Left lobe of liver (tissue), 2 donors: ENCODE measurements at places on chromosomes 12 and 14. TPM values are rescaled to one million over a fixed set of nuclear protein-coding genes. Genes with fewer than 3 reads are reported as not detected.

Gene FANCM
- total RNA-seq = 2.5 TPM

Gene FLVCR2
- 20.9 TPM for total RNA-seq

Gene CCDC175
- total RNA-seq = not detected

Gene NPFF
- total RNA-seq = not detected

Gene KRT83
- total RNA-seq = not detected

Gene TAS2R10
- total RNA-seq = not detected

Gene ACOT6
- total RNA-seq = 1.6 TPM

Gene BBOF1
- total RNA-seq = 0.98 TPM

Gene GARIN6
- not detected for total RNA-seq

Gene IFI27
- 20.4 TPM for total RNA-seq

Gene ADAMTS20
- total RNA-seq = not detected

DNA sequence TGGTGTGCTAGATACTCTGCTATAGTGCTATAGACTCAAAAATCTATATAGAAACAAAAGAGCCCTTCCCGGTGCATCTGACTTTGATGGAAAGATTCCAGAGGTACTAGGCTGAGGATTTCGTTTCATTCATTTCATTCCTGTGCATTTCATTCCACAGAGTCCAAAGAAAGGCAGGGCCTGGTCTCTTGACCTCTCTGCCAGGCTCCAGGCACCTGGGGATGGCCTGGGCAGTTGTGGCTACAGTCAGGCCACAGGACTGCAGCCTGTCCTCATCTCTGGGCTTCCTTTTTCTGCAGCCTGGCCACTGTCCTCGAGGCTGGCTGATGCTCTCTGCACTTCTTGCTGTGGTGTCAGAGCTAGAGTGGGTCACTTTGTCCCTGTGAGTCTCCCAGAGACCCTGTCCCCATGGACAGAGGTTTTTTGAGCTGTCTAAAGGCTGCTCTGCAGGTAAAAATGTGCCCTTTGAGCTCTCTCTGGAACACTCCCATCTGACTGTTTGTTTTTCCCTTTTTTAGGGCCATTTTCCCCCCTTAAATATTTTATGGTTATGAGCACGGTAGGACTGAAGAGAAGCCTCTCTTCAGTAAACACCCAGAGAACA lies 3.2 kb upstream of the VDR start:
- no peak for DNase-seq

DNA sequence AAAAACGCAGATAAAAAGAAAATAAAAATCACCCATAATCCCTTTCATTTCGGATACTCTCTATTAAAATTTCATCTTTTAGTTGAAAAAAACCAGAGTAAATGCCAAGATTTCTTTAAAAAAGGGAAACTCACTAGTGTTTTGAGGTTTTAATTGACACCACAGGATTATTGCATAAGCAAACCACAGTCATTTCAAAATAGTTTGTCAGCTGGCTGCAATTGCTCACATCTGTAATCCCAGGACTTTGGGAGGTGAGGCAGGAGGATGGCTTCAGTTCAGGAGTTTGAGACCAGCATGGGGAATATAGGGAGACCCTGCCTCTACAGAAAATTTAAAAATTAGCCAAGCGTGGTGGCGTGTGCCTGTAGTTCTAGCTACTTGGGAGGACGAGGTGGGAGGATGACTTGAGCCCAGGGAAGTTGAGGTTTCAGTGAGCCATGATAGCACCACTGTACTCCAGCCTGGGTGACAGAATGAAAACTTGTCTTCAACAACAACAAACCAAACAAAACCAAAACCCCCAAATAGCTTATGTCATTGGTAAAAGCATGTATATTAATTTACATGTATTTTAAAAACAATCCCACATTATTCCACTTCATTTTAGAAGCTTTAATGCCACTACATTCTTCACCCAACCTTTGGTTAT lies 48.8 kb downstream of the SYNE2 start:
- no peak for DNase-seq

- no peak for DNase-seq
Measured at GRCh38 chr14:95544588-95544987, 9.7 kb downstream of the GLRX5 start.

DNA sequence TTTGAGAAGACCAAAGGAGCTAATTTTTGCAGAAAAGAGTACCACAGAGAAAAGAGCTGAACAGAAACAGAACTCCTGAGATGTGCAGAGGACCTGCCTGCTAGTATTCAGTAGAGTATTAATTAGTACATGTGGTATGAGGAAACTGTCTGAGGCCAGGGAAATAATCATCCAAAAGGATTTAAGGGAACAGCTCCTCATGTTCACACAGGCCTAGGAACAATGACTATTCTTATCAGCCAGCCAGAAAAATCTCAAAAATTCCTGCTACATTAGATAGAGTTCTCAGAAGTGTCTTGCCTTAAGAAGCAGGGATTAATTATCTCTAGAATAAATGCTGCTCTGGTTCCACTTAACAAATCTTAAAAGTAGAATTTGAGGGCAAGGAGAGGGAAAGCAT lies 36.4 kb downstream of the PKP2 start:
- DNase-seq = no peak

- no peak for DNase-seq
Measured at GRCh38 chr14:69289811-69290520, 30.0 kb downstream of the GALNT16 start.

- no peak for DNase-seq
Measured at GRCh38 chr12:5908251-5908650, 36.8 kb downstream of the ANO2 start.

DNA sequence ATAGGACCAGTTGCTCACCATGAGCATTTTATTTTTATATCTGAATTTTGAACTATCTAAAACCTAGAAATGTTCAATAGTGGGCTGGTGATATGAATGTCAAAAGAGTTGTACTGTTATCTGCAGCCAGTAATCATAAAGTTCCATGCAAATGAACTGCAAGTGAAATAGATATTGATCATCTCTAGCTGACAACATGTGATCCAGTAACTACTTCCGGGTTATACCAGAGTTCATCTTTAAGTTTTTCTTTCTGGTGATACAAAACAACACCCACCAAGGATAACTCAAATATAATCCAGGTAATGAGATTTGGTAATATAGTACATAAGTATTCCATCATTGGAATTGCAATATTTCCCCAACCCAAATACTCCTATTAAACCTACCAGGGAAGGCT lies 4.1 kb downstream of the IL26 start:
- DNase-seq = no peak

GRCh38 chr12:113105606-113106271 lies 29.8 kb downstream of the RASAL1 start:
- no peak for DNase-seq

DNA sequence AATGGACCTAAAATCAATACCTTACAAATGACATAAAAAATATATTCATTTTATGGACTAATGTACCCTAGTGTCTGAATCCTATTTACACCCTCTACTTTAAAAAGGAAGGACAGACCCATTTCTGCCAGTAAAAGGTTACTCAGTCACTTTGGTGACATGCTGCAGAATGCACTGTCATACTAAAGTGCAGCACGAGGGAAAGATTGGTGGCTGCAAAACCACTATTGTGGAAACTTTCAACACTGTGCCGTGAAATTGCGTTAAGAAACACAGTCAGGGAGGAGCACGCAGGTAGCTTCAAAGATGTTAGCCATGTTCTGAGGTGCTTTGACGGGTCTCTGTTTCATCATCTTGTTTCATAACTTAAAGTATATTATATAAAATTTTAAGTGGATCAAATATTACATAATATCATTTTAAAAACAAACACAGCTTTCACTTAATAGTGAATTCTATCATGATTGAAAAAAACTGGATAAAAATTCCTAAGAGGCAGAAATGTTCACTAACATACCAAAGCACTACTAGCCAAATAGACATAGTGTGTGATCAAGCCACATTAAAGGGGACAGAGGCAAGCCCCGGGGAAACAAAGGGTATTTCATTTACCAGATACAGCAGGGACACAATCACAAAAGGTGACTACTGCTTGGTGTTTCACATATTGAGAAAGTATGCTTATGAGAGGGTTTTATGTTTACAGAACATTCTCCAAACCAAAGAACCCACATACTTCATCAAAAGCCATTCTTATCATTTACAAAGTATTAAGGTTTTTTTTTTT lies 330.8 kb upstream of the SOX5 start:
- DNase-seq = no peak

- no peak for DNase-seq
Measured at GRCh38 chr14:92004062-92004461, 35.8 kb downstream of the TRIP11 start.

DNA sequence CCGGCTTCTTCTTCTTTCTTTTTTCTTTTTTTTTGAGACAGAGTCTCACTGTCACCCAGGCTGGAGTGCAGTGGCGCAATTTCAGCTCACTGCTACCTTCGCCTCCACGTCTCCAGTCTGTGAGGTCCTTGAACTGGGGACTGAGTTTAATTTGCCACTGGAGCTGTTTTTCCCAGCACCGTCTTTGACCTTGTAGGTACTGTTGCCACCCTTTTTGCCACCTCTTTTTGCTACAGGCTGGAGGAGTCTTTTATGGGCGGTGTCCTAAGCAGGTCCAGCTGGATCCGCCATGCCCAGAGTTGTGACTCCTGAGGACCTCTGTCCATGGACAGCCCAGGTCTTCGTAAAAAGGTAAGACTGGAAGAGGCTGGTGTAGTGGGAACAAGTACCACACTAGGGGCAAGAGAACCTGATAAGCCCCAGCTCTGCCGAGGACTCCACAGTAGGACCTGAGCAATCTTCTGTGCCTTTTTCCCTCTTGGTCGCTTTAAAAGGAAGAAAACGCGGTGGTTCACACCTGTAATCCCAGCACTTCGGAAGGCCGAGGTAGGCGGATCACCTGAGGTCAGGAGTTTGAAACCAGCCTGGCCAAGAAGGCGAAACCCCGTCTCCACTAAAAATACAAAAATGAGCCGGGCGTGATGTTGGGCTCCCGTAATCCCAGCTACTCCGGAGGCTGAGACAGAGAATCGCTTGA lies 946 bp downstream of the RNU4-2 start:
- DNase-seq = peak; percentile 57

GRCh38 chr14:35140718-35141581 lies 18.6 kb downstream of the PRORP start:
- no peak for DNase-seq

DNA sequence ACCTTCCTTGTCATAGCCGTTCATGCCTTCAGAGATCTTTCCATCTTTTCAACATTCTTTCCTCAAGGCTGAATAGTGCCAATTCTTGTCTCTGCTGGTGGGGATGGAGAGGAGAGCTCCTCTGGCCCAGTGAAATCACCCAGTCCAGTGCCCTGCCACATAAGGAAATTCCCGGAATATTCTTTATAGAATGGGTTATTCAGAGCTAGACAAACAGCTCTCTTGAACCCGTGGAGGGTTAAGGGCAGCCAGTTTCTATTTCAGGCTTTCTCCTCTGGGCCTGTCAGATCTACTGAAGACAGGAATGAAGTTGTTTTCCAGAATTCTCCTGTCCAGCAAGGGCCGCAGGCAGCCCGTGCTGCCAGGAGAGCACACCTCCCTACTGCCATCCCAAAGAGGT lies 8.1 kb upstream of the NRIP2 start:
- DNase-seq = no peak

- no peak for DNase-seq
Measured at GRCh38 chr14:104364830-104365229, 214.7 kb upstream of the C14orf180 start.

DNA sequence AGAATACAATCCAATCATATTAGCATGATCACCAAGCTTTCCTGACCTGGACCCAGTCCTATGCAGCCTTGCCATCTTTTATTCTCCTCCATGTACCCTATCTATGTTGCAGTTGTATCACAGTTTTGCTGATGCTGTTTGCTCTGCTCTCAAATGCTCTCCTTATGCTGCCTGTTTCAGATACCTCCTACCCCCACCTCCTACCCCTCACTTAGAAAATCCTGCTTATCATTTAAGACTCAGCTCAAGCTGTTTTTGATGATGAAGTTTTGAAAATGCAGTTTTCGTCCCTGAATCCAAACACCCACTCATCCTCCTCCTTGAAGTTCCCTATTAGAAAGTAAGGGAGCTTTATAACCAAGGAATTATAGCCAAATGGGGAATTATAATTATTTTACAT lies 457.4 kb upstream of the ATP2B1 start:
- no peak for DNase-seq

GRCh38 chr14:21206753-21207684 lies 51.2 kb upstream of the OR5AU1 start:
- no peak for DNase-seq

- DNase-seq = no peak
Measured at GRCh38 chr14:50669441-50669986, 1.4 kb upstream of the SAV1 start.

DNA sequence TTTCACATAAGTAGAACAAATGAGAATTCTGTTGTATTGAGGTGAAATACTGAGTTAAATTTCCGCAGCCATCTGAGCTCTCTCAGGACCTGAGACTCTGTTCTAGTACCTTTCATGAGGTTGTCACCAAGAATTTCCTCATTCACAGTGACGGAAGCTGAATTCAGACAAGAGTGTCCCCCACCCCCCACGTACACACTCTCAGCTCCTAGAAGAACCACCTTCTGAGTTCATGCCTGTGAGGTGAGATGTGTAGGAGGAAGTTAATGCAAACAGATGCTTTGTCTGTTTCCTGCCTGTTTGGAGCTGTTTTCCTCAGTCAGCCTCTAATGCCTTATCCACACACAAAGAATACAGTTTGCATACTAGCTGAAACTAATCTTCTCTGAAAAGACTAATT lies 18.2 kb downstream of the BICDL1 start:
- DNase-seq = no peak

GRCh38 chr12:32920506-32921085 lies 24.0 kb upstream of the PKP2 start:
- no peak for DNase-seq
